ENCODE measurements at places on chromosomes 16 and 17.

GRCh38 chr16:85688586-85689284, at the start of gene GINS2:
GINS2 (minus strand) TSS chr16:85688954; CDS start chr16:85688898, 56 bp downstream.
- DNase-seq: peak; percentile 93

DNA sequence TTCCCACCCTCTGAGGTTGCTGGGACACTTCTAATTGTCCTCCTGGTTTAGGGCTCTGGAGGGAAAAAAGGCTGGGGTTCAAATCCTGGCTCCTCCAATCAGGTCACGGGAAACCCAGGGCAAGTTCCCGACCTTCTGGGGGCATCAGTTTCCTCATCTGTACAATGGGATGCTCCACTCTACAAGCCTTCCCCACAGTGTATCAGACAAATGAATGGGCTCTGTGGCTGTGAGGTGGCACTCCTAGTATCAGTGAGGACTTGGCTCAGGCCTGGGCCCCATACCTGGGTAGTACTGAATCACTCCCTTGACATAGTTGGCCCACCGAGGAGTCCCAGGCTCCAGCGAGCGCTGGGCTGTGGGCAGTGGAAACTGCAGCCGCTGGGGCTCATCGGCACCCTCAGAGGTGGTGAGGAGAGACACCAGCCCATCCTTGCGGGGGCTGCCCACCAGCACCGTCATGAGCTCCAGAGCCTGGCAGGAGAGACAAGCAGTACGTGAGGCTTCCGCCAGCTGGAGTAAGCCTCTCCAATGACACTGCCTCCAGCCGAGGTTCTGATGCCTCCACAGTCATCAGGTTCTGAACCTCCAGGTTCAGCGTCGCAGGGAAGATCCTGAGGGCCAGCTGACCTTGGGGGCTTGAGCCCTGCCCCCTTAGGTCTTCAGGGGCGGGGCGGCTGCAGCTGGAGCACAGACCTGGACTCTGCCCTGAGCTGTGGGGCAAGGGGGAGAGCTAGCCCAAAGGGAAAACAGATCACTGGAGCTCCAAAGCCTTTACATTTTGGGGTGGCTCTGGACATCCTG, 1.2 kb downstream of the GALK1 start:
- DNase-seq: no peak

GRCh38 chr17:284676-285355, 67.8 kb downstream of the RPH3AL start:
- no peak for DNase-seq

- no peak for DNase-seq
These were observed 132.8 kb downstream of the LAT start for GRCh38 chr16:29117631-29118030.

GRCh38 chr17:72935984-72936383, 156.5 kb downstream of the SLC39A11 start:
- DNase-seq: no peak

- no peak for DNase-seq
These were observed 47.8 kb upstream of the SCNN1B start for GRCh38 chr16:23254338-23254737.

GRCh38 chr17:43368740-43369506, 29.9 kb upstream of the ARL4D start:
- DNase-seq: peak; percentile 89

DNA sequence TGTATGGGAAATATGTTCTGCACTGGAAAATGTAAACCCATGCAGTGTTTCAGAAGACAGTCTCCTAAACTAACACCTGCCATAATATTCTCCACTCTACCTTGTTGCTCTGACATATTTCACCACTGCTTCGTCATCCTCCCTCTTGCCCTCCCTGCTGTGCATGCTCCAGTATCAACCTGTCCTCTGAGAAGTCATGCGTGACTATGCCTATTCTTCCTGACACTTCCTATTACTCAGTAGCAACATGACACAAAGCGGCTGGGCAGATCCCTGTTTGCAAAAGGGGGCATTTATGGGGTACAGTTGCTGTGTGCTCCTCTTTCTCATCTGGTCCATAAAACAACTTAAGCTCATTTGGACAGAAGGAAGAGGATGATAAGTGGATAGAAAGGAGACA, 805.6 kb upstream of the EEF2KMT start:
- no peak for DNase-seq

GRCh38 chr16:52465711-52466267, 81.2 kb downstream of the TOX3 start:
- no peak for DNase-seq

DNA sequence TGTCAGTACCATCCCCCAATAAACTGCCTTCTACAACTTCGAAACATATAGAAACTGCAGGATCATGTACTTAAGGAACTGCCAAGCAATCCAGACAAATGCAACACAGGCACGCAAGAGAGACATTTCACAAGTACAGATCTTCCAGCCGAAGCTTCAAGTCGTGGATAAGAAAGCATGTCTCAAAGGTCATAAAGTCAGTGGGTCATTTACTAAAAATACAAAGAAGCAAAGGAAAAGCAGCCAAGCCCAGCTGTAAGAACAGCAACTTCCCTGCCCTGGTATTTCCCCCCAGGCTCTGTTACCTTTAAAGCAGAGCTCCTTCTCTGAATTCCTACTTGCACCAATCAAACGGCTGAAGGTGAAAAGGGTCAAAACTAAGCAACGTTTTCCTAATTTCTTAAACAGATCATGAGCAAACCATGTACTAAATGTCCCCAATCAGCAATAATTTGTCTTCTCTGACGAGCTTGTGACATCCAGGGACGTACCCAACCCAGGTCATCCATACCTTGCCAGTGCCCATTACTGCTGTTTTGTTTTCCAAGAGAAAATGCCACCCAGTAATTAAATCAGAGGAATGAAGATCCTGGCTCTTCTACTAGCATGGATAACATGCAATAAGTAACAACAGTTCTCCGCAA, 1.7 kb downstream of the AKTIP start:
- DNase-seq: peak; percentile 43

DNA sequence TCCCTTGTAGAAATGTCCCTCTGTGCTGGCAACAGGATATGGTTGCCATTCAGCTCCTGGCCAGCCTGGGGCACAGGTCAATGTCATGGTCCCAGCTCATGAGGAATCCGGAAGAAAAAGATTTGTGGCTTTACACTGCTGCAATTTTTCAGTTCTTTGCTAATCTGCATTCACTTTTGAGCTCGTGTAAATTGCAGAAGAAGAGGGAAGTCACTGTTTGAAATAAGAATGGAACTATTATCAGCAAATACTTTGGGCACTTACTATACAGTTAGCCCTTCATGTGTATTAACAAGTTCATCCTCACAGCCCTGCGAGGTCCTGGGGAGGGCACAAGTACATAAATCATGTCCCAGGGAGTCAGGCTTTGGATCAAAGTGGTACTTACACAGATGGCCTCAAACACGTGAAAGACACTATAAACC, 14.2 kb downstream of the SLC47A2 start:
- DNase-seq: no peak

- DNase-seq: no peak
These were observed 6.5 kb upstream of the XYLT2 start for GRCh38 chr17:50339381-50339780.

DNA sequence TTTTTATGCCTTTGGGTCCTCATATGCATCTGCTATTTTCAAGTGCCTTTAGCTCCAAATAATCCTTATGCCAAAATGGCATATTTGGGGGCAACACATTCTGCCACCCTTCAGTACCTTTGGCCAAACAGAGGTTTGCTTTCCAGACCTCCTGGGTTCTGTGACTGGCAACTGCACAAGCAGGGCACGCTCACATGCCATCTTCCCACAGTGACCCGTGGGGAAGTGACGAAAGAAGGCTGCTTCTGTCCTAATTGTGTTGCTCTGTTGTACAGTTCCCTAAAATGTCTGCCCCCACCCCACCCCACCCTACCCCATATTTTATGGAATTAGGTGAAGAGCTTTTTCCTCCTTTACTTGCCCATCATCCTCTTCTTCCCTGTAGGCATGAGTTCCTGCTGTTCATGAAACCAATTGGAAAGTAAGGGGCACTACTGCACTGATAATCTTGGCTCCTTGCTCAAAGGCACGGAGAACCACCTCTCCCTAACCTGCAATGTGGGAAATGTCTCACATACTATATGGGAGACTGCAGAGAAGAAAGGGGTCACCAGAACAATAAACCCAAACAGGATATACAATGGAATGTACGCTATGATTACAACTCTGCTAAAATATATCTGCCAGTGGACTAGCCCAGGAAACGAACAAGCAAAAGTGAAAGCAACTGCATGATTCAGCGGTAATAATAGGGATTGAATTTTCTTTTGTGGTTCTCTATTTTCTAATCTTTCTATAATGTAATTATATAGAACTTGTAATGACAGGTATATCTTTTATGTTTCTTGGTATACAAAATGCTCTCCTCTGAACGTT, 3.3 kb upstream of the SLFN12L start:
- DNase-seq: peak; percentile 13

- DNase-seq: no peak
These were observed 67.0 kb downstream of the PLCG2 start for GRCh38 chr16:81846105-81846504.

GRCh38 chr17:29331708-29332085, 37.7 kb upstream of the NUFIP2 start:
- no peak for DNase-seq

- DNase-seq: no peak
These were observed 109.5 kb upstream of the CIBAR2 start for GRCh38 chr16:85221771-85222154.

DNA sequence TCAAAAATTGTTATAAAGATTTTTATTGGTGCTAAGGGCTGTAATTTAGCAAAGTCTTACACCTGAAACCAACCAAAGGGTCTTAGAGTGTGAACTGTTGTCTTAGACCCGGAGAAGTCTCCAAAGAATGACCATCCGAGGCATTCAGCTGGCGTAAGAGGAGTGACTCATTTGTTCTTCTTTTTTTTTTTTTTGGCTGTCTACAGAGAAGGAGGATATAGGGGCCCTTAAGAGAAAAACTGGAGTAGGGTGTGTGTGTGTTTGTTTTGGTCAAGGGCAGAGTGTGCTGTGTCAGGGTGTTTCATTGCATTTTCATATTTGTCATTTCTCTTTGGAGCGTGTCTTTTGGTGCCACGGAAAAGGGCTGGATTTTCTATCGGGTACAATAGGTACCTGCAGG, 508.0 kb downstream of the WWOX start:
- no peak for DNase-seq

GRCh38 chr17:60579090-60579489, 20.9 kb upstream of the PPM1D start:
- DNase-seq: no peak

DNA sequence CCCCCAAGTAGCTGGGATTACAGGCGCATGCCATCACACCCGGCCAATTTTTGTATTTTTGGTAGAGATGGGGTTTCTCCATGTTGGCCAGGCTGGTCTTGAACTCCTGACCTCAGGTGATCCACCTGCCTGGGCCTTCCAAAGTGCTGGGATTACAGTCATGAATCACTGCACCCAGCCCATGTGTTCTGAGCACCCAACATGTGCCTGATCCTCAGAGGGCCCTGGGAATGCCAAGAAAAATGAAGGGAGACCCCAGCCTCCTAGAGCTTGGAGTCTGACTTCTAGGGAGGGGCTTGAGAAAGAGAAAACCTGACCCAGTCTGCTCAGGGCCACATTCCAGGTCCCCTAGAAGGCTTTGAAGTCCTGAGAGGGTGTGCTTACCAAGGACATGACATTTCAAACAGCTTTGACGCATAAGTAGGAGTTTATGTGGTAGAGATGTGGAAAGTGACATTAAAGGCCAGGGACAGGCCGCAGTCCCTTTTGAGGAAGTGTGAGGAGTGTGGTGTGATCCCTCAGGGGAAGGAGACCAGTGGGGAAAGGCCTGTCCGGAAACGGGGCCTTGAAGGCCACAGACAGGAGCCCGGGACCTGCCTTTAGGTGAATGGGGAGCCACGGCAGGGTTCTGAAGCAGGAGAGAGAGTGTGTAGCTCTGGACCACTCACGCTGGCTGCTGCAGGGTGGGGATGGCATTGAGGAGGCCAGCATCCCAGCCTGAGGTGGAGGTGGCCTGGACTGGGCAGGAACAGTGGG, 1.1 kb upstream of the CCL22 start:
- no peak for DNase-seq

GRCh38 chr17:1727258-1727789, 2.8 kb downstream of the WDR81 start:
- DNase-seq: no peak

DNA sequence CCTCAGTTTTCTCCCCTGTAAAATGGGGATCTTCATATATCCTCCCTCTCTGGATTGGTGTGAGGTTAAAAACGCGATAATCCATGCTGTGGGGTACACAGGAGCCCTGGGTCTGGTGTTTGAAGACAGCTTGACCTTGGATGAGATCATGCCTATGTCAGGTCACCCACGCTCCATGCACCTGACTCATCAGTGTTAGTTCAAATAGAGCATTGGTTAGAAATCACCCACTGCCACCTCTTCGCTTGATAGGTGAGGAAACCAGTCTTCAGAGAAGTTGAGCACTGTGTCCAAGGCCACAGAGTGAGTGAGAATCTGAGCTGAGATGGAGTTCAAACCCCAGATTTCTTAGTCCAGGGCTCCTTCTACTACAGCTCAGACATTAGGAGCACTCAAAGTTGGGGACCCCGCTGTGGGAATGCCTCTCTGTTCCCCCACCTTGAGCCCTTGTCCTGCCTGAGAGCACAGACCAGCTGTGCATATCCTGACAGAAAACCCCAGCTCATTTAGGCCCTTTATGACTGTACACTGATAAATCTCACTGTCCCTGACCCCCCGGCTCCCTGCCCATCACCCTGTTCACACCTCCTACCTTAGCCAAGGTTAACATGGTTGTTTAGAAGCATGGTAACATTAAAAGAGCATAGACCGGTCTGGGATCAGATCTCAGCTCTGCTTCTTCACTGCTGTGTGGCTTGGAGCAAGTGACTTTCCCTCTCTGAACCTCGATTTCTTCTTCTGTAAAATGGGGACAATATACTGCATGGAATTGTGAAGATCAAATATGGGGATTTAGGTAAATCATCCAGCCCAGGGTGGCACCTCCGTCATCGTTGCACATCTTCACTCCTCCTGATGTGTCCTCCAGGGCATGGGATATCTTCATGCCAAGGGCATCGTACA, 22.4 kb upstream of the LGALS9 start:
- no peak for DNase-seq

- no peak for DNase-seq
These were observed 195.9 kb upstream of the PMFBP1 start for GRCh38 chr16:72367851-72368250.

GRCh38 chr16:75288596-75289120, 37.2 kb upstream of the BCAR1 start:
- DNase-seq: no peak

DNA sequence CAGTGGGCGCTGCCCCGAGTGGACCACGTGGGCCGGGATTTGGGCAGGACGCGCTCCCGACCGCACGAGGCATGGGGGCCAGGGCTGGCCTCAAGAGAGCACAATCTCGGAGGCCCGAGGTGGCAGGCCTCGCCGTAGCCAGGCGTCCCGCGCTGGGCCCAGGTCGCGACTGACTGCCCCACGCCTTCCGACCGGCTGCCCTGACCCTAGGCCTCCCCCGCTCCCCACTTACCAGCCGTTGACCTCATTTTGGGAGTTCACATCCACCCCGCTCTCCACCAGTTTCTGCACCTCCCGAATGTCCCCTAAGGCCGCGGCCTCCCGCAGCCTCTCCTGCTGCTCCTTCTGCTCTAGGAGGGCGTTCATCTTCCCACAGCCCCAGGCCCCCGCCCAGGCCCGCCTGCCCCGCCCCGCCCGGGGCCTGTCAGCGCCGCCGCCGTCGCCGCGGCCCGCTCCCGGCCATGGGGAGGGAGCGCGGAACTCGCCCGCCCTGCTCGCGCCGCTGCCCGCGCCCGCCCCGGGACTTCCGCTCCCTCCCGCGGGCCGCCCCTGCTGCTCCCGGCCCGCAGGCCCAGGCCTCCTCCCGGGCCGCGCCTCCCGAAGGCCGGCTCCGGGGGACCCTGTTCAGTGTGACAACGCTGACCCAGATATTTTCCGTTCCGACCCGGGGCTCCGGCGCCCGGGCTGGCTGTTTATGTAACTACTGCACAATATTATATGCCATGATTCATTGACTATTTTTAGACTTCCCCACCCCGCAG, at the start of gene ANKRD40:
Gene ANKRD40, minus strand, starts transcription at position 626 of the 761 bp plus-strand sequence. Its CDS starts 260 bp downstream, at position 366.
- peak; percentile 89 for DNase-seq
